ENCODE measurements at places on chromosomes 7 and 10. TPM values are rescaled to one million over a fixed set of nuclear protein-coding genes. Genes with fewer than 3 reads are reported as not detected.
A peak's percentile ranks its signal among the peaks of the same experiment; 100 is the strongest.

- DNase-seq = no peak
Observed at GRCh38 chr7:77710861-77711260, 14.6 kb downstream of the RSBN1L start.

DNA sequence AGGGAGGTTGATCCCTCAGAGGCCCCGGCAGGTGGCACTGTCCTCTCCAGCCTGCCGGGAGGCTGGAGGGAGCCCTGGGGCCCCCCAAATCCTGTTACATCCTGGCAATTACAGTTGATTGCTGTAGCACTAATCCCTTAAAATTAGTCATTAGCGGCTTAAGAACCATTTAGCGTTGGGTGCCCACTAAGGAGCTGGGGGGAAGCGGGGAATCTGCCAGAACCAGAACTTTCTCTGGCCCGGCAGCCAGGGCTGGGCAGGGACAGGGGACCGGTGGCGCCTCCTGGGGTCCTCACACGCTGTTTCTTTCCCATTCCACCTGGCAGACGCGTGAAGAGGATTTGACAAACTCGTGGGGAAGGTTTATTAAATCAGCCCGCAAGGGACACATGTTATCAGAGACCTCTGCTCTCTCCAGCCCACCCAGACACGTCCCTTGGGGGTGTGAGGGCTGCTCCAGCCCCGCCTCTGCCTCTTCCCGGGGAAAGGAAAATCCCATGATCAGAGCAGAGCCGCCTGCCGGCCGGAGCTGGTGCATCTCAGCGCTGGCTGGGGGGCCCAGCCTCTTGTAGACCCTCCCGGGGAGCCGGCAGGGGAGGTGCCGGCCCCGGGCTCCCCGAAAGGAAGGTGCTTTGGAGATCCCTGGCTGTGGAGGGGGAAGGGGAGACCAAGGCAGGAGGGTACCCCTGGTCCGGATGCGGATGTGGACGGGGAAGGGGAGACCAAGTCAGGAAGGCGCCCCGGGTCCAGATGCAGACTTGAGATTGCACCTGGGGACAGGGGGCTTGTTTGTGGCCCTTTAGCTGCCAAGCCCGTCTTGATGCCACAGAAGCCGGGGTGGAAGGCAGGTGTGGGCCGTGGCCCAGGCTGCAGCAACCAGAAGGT, 142.7 kb downstream of the ELFN1 start:
- peak; percentile 30 for DNase-seq

GRCh38 chr7:35418716-35419390, 165.0 kb upstream of the TBX20 start:
- no peak for DNase-seq

DNA sequence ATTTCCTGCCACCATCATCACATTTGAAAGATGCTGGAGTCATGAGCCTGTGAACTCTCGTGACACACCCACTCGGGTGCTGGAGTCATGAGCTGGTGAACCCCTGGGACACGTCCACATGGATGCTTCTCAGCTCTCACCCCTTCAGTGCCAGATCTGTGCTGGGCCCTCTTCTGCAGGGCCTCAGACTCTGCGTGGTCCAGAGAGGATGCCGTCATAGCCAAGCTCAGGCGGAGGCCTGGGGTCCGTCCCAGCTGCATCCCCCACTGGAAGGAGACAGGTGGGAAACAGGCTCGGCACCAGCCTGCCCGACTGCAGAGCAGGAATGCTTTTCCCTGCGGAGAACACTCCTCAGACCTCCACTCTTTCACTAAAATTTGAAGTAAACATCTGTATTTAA, 156.5 kb upstream of the PPP2R2D start:
- DNase-seq = no peak

DNA sequence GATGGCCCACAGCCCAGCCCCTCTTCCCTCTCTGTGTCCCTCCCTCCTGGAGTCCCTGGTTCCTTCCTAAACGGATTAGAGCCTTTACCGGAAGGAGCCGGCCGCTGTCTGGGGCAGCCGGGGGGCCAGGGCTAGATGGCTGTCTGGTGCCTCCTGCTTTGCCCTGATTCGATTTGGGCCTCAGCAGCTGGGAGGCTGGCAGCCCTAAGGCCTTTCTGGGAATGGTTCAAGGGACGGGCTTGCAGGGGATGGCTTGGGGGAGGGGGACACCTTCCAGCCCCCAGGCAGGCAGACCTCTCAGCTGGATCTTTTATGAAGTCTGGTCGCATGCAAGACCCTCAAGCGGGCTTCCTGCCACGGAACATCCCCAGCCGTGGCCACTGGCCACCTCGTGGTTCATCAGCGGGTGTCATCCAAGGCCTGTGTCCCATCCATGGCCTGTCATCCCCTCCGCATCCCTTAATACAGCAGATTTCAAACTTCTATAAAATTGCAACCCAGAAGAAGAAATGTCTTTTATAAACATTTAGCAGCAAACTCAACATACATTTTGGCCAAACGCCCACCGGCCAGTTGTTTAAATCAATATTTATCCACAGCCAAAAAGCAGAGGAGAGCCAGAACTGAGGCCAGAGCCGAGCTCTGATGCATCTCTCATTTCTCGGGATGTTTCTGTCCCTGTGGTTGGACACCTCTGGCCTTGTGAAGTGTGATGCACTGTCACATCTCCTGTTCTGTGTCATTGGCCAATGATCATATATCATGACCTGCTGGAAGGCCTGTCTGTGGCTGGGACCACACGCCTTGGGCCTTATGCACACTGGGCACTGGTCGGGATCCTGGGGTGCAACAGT, 52.0 kb downstream of the GTF2IRD1 start:
- DNase-seq = no peak

DNA sequence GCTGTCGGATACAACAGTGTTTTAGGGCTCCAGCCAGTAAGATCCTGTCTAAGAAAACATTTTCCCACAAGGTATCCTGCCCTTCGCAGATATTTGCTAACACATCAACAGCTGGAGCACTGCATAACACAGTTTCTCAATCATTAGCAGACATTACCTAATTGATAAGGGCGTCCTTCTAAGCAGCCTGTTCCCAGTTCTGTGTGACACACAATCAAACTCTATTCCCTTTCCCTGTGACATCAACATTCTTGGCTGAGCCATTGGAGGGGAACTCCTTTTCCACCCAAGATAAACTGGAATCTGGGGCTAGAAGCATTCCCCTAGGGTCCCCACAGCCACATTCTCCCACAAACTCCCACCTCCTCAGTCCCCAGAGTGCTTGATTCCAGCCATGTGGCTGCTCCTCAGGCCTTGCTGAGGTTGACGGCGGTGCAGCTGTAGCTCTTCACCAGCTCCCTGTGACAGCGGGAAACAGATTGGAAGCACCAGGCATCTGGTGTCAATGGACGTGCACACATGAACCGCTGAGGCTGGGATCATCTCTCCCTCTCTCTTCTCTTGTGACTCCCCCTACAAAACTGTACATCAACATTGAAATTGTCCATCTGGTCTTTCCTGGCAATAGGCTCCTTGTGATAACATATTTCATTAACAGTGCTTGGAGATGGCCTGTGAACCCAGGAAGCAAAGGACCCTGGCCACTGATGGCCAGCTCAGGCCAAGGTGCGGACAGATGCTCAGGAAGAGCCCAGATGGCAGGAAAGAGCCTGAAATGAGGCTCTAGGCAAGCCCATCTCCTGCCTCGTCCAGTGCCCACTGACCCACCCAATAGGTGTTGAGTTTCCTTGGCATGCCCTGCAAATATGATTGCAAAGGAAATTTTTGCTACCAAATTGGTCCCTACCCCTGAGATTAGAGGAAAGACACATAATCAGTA, 131.1 kb upstream of the TBX20 start:
- no peak for DNase-seq

- peak; percentile 20 for DNase-seq
Observed at GRCh38 chr10:42975558-42976340, 101.1 kb upstream of the RET start.

GRCh38 chr7:51108134-51108533, 208.5 kb downstream of the COBL start:
- DNase-seq = no peak

GRCh38 chr7:101814081-101814990, 3.1 kb upstream of the CUX1 start:
- peak; percentile 36 for DNase-seq

DNA sequence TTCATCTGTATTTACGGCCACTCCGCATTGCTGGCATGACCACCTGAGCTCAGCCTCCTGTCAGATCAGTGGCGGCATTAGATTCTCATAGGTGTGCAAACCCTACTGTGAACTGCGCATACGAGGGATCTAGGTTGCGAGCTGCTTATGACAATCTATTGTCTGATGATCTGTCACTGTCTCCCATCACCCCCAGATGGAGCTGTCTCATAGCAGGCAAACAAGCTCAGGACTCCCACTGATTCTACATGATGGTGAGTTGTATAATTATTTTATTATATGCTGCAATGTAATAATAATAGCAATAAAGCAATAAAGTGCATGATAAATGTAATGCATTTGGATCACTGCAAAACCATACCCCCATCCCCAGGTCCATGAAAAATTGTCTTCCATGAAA, 1172.9 kb upstream of the AUTS2 start:
- DNase-seq = no peak

- no peak for DNase-seq
Observed at GRCh38 chr7:134908289-134908688, 78.0 kb upstream of the AGBL3 start.

- no peak for DNase-seq
Observed at GRCh38 chr10:75079436-75080083, 31.9 kb upstream of the SAMD8 start.

GRCh38 chr10:126309228-126309883, 78.9 kb downstream of the ADAM12 start:
- DNase-seq = peak; percentile 31

DNA sequence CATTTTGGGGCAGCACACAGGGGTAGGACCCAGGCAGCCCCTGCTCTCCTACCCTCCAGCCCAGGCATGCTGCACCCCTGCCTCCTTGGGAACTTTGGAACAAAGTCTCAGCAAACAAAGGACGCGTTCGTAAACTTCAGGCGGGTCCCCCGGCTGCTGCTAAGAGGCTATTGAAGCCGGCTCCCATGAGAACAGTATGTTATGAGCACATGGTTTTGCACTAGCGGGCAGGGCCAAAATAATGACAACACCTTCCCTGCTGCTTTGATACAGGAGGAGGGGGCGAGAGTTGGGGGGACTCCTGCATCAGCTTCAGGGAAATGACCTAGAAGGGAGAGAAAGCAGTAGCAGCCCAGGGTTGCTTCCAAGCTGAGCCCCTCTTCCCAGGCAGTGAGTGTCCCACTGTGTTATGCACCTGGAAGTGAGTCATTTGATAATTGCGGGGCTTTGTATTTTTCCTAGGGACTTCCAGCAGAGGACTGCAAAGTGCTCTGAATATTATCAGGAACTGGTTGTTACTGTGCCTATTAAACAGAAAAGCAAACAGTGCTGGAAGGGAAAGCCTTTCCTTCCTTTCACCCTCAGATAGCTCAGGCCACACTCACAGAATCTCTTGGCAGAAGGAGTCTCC, 6.9 kb downstream of the ITPRIP start:
- DNase-seq = peak; percentile 70

- DNase-seq = no peak
Observed at GRCh38 chr10:1209355-1209979, 153.3 kb downstream of the WDR37 start.

DNA sequence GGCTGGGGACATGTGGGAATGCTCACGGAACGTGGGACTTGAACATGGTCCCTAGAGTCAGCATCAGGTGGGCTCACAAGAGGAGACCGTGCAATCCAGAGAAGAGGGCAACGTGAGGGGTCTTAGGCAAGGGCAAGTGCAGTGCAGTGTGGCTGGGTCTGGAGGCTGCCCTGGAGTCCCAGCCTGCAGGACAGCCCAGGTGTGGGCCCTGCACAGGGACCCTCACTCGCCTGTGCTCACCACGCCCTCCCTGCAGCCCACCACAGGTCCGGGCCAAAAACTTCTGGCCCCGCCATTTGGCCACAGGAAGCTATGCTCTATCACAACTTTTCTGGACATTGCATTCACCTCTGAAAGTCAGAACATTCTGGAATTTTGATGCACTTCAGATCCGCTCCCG, 133.5 kb downstream of the PAXIP1 start:
- DNase-seq = no peak

DNA sequence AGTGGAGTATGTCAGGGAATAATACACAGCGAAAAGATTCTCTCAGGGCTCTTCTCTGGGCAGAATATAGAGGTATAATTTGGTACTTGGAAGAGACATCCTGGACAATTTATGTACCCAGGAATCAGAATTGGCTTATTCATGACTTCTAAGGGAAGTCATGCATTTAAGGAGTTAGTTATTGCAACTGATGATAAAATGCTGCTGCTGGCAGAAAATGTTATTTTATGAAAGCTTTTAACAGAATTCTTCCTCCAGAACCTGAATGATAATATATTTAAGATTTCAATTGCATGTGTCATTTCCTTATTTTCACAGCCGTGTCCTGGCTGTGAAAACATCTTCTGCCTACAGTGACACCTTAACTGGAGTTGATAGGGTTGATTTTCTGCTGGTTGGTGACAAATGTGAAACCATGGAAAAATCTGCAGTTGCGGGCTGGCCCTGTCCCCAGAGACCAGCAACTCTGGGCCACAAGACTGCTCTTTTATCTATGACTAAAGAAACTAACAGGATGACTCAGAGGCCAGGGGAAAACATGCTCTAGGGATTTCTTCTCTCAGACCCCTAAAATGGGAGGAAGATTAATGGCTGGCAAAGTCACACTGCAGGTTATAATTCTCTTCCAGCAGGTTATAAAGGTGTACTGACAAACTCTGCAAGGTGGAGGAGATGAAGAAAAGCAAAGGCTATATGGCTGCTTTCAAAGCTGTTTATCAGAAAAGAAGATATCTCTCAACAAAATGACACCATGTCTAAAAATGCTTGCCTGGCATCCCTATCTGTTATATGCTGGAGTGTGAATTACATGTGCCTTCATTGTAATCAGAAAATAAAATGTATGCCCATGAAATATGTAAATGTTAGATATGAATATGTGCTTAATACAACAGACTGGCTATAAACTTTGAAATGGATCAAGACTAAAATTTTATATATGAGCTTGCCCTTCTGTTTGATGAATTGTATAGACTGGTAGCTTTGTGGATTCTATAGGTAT, 12.1 kb upstream of the TRUB1 start:
- no peak for DNase-seq

- no peak for DNase-seq
Observed at GRCh38 chr7:150686030-150686631, 625 bp downstream of the GIMAP2 start.

- no peak for DNase-seq
Observed at GRCh38 chr10:99850021-99850766, 67.8 kb downstream of the ABCC2 start.

GRCh38 chr10:11876324-11876723, 53.2 kb downstream of the PROSER2 start:
- no peak for DNase-seq

Gene ADIRF
- total RNA-seq = 0.44 TPM

Gene GIMAP2
- total RNA-seq = 1.4 TPM

Gene LIPM
- not detected for total RNA-seq

Gene ADAM12
- total RNA-seq = not detected

Gene TEX47
- total RNA-seq = not detected

Gene ERVW-1
- not detected for total RNA-seq

All from HepG2 (cell line).